Activated naive CD4-positive, alpha-beta T cell treated with Interleukin-2 at 50 U/mL for 16 hours (primary cell): ENCODE measurements at places on chromosomes 5 and 9.

DNA sequence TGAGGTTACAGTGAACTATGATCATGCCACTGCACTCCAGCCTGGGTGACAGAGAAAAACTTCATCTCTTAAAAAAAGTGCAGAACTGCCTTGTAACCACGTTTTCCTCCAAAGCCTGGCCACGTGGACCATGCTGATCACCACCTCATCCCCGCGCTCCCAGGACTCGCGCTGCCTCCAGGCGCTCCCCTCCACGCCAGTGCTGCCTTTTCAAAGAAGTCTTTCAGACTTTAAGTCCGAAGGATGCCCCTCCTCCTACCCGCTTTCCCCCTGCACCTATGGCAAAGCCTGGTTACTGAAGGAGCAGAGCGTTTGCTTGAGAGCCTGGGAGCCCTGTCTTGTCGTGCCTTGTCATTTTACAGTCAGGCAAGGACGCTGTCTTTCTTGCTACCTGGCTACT, 43.8 kb downstream of the HABP4 start:
- no peak for DNase-seq

GRCh38 chr9:121674952-121675351, 23.5 kb downstream of the DAB2IP start:
- DNase-seq = no peak

GRCh38 chr9:101652601-101653175, 57.9 kb upstream of the PPP3R2 start:
- DNase-seq = no peak

GRCh38 chr9:2367970-2368369, 253.6 kb upstream of the VLDLR start:
- DNase-seq = no peak

DNA sequence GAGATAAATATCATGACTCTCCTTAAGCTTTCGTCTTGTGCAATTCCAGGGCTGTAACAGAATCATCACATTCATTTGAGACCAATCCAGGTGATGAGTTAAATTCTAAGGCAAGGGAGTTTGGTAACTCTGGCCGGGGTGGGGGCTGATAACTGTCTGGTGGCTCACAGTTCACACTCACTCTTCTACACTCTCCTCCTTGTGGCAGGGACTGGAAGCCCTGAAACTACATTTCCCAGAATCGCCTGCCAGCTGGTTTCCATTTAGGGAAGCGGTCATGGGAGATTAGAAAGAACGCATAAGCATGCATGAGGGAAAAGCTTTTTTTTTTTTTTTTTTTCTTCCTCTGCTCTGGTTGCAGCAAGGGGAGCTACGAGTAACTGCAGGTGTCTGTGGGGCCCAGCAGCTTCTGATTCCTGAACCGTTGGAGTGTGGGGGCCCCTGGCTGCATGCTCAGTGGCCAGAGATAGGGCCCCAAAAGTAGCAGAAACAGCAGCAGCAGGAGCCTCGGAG, 154.8 kb upstream of the TBC1D2 start:
- no peak for DNase-seq

DNA sequence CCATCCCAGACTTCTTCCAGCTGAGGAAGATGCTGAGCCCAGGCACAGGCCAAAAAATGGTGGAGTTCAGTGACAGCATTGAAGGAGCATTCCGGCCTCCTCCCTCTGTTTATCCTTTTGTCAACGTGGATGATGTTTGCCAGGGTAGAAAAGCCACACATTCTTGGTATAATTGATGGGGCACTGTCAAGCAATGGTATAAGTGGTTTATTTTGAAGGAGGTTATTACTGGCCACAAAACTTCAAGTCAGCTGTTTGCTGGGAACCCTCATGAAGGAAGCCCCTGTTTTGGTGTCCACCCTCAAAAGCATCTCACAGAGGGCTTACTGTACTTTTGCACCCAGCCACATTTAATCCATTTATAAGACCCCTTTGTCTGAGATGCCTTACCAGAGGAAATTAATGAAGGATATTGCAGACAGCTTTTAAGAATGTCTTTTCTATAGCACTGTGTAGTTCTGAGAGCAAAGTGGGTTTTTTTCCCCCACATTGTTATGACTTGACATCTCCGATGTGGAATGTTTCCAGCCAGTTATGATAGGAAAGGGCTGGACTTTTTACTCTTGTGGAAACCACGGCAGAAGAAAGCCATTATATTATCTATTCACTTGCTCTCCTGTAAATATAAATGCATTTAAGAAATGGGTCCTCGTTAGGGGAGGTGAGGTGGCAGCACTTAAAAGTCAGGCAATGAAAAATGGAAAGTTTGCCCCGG, 95.5 kb upstream of the SPATA31D4 start:
- no peak for DNase-seq

DNA sequence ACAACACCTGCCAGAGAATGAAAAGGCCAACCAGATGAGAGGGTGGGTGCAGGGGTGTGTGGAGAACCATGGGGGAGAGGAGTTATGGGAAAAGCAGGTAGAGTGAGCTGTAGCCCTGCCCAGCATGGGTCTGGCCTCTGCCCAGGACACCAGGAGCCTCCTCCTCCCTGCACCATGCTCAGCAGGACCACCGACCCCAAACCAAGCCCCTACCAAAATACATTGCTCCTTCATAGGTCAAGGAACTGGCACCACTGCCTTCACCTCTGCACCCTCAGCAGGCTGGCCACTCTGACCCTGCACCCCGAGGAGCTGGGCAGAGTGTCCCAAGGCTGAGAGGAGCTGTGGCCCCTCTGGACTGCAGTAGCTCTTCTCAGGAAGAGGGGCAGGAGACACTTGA, 102.0 kb downstream of the NSG2 start:
- DNase-seq = no peak

GRCh38 chr9:36325081-36325828, 67.0 kb upstream of the GNE start:
- no peak for DNase-seq

- no peak for DNase-seq
Measured at GRCh38 chr9:121990600-121991306, 102.4 kb downstream of the TTLL11 start.
